ENCODE measurements at places on chromosomes 3 and 15.

GRCh38 chr3:150253622-150254021 is 154.5 kb upstream of the TSC22D2 start:
- peak; percentile 15 for DNase-seq

DNA sequence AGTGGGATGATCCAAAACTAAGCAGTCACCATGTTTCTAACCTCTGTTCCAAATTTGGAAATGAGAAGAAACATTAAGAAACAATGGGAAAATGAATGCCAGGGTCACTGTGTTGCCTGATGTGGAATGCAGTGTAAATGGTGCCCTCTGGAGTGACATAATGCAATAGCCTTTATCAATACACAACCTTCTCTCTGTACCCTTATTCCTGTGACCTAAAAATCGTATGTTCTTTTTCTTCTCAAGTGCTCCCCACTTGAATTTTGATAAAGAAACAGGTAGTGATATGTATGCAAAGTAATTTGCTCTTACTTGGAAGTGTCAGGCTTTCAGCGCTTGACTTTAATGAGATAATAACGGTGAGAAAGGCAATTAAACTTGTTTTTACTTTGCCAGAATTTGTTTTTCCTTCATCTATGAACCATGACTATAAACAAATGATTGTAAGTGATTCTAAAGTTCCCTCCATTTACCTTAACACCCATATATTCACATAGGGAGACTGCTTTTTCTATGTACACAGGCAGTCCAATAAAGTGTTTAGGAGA is 145.8 kb upstream of the THRB start:
- no peak for DNase-seq

- no peak for DNase-seq
Observed at GRCh38 chr3:16183601-16184270, 9.3 kb downstream of the GALNT15 start.

DNA sequence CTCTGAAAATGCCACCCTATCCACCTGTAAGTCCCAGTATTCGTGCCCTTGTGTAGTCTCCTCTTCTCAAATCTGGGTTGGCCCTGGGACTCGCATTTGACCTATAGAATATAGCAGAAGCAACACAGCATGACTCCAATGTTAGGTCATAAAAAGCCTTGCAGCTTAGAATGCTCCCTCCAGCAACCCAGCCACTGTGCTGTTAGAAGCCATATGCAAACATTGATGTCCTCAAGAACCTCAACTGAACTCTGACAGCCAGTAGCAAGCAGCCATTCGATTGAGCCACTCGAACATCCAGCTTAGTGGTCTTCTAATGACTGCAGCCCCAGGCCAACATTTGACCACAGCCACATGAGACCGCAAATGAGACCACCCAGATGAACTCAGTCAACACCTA is 26.6 kb downstream of the MECOM start:
- no peak for DNase-seq

DNA sequence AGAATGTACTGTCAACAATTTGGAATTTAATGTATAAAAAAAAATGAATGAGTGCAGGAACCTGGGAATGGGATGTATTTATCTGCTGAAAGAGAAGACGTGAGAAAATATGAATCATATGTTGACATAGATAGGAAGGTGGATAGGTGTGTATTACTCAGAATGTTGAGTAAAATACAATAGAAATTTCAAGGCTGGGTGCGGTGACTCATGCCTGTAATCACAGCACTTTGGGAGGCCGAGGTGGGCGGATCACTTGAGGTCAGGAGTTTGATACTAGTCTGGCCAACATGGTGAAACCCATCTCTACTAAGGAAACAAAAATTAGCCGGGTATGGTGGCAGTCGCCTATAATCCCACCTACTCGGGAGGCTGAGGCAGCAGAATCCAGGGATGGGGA is 202.8 kb downstream of the CADM2 start:
- no peak for DNase-seq

DNA sequence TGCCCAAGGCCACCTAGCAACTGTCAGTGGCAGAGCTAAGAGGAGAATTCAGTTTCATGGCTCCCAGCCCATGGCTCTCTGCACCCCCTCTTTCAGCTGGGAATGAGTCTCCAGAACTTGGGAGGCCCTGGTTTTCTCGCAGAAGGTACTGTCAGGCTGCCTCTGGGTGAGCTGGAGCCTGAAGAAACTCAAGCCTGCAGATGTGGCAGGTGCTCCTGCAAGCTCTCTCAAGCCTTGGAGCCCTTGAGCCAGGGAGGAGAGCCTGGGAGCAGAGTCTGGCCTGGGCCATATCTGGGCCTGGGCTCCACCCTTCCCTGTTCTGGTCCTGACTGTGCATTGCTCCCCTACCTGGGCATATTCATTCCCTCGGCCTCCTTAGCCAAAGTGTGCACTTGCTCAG is 74.4 kb upstream of the TLE3 start:
- DNase-seq: no peak

DNA sequence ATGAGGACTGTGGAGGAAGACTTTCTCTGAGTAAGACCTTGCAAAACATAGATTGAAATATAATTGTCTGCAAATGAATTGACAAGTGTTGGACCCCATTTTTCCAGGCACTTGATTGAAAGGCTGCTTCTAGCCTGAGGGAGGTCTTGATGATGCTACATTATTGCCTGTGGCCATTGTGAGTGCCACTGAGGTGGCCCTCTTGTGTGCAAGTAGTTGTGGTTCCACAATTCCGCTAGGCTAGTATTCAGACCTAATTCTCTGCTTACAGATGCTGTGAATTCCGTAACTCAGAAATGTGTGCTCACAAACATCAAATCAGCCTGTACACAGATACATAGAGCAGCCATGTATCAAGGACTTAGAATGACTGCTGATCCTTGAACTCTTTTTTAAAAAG is 34.7 kb downstream of the FNDC3B start:
- no peak for DNase-seq

DNA sequence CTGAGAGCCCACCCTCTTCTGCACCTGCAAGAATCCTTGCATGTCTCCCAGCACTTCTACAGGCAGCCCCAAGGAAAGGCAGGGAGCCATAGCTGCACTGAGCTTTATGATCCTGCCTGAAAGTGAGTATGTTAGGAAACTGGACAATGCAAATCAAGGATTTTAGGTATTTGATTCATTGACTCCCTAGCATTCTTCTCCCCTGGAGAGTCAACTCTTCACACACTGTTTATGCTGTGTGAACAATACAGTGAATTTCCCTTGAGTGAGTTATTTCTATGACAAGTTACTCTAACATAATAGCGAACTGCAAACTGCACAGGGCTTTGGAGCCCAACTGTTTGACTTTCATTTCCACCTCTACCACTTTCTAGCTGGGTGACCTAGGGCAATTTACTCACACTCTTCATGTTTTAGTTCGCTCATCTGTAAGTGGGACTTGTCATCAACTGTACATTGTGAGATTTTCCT is 96.0 kb upstream of the PHLDB2 start:
- no peak for DNase-seq

DNA sequence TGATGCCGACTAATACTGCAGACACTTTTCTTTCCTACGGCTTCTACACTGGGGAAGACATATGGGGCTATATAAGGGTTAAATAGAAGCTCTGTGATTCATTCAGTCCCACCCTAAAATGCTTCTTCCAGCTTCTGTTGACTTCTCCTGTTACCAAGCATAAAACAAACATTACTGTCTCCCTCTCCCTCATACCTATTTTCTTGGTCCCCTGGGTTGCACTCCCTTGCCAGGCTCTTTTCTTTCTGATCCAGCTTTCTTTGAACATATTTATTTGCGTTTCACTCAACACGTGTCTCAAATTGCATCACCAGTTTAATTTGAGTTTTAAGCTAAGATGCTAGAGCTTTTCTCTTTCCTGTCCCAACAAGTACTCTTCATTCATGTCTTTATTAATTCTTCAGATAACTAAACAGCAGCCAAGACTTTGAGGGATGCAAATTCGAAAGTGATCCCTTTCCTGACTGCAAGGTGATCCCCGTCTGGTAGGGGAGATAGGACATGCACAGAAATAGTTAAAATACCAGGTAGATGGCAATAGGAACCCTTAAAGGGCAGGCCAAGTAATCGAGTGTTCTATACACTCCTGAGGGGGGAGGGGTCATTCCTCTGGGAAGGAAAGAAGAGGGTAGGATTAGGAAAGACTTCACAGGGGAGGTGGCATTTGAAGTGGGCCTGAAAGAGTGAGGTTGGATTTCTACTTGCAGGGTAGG is 198.6 kb upstream of the BCL6 start:
- no peak for DNase-seq

DNA sequence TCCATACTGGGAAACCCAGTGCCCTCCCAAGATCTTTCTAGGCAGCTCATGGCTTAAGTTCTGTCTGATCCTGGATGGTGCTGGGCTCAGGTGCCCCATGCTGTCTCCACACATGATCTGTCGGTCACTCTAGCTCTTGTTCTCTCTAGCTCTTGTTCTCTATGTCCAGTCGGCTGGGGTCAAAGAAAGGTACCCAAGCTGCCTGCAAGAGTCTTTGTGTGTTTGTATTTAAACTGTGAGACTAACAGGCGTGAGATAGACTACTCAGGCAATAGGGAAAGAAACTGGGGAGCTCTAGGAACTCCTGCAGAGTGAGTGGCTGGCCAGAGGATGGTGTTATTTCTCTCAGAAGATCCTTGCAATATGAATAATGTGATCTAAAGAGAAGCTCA is 40.2 kb downstream of the GPR156 start:
- DNase-seq: no peak

DNA sequence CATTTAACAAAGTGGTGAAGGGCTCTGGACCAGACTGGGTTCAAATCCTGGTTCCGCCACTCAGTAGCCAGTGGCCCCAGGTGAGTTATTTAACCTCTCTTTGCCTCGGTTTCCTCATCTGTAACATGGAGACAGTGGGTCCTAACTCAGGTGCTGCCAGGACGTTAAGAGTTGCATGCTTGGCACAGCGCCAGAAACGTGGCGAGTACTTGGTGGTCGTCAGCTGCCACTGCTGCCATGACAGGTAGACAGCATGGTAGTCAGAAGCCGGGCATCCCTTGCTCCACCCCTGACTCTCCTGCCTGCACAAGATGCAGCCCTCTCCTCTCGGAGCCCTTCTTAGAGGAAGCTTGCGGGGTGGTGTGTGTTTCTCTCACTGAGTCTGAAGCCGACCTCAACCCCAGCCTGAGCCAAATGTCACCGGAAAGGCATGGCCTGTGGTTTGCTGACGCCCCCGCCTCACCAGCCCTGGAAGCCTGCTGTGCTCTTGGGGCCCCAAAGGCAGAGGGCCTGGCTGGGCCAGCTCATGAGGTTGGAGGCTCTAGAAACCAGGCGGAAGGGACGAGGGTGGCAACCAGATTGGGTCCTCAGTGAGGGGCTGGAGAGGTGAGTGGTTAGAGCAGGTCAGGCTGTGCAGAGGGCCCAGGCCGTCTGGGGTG is 160.8 kb upstream of the TLE3 start:
- no peak for DNase-seq

DNA sequence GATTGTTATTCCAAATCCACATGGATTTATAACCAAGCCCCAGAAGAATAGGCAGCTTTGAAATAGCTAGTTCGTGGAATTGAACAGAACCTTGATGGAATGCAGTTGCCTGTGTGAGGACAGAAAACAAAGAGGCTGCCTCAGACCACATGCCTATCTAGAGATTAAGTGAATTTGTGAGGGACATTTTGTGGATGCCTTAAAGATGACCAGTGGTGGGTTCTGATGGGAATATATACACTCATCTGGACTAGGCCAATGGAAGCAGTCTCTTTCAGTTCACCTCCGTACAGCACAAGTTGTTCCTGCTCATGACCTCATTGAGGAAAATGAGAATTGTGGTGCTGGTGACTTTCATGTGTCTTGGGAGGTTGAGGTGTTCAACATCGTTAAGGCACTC is 63.2 kb upstream of the PYDC2 start:
- DNase-seq: no peak

GRCh38 chr3:129577925-129578786 is 28.3 kb downstream of the PLXND1 start:
- no peak for DNase-seq

DNA sequence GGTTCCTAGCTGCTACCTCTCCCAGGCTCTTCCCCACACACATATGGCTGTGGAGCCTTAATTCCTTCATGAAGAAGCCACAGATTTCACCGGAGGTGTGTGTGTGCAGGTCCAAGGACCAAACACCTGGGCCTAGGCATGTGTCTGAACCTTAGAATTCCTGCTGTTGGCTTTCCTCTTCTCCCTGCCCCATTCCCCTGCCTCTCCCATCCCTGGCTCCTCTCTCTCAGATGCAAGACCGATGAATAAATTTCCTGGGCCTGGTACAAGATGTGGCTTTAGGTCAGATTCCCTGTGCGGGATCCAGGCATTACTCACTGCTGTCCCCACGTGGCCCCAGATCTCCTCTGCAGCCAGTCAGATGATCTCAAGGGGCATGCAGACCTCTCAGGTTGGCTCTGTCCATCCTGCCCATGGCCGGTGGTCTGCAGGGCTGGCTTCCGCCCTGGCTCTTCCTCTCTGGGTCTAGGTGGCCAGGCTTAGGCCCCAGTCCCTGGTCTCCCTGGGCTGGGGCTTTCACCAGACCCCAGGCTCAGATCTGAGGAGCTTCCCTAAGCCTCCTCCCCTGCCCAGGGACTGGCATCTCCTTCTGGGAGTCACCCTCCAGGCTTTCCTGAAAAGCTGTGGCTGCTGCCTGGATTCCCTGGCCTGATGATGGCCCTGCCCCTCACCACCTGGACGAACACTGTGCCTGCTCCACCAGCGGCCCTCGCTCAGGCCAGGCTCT is 20.5 kb downstream of the CCR9 start:
- no peak for DNase-seq

DNA sequence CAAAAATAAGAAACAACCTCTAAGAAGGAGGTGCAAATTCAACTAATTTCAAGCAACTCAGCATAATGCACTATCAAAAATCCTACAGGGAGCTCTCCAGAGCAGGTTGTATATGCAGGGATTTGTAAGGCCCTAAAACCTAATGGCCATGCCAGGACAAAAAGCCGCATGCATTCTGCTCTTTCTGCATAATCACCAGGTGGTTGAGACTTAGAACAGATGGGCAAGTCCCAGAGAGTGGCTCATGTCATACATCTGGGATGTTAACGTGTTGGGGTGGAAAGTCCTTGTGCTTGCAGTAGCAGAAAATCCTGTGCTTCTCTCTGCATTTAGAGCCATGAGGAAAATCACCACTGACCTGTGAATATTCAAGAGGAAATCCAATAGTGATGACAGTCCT is 1002.9 kb downstream of the AGBL1 start:
- DNase-seq: no peak

DNA sequence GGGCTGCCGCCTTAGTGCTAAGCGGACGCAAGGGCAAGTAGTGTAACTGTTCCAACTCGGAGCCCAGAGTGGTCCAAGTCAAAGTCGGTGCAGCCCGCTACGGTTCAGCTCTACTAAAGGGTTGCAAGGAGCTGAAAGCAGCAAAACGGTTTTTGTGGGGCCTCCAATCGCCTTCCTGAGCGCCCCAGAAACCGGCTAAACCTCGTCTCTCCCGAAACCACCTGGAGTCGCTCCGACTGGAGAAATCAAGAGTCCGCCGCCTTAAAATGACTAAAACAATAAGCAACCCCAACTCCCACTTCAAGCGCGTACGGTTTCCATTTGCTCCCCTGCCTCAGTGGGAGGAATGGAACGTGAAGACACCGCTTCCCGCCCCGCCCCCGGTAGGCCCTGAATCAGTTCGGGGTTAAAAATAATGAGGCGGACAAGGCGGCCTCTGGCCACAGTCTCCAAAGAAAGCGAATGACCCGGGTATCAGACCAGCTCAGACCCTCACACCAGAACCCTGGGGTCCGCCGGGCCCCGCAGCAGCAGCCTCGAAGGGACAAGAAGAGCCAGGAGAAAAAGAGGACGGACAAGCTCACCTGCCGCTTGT is 401 bp downstream of the SEC11A start:
- DNase-seq: no peak

- no peak for DNase-seq
Observed at GRCh38 chr3:114809668-114810413, 337.2 kb downstream of the ZBTB20 start.
